DMS53 (cell line): ENCODE measurements at places on chromosomes 13 and 19.

GRCh38 chr13:34647379-34648150 is 294.5 kb upstream of the NBEA start:
- DNase-seq, result peak; percentile 40

- DNase-seq, result peak; percentile 80
These were observed 9.1 kb downstream of the ZNF653 start for GRCh38 chr19:11496391-11497163.

DNA sequence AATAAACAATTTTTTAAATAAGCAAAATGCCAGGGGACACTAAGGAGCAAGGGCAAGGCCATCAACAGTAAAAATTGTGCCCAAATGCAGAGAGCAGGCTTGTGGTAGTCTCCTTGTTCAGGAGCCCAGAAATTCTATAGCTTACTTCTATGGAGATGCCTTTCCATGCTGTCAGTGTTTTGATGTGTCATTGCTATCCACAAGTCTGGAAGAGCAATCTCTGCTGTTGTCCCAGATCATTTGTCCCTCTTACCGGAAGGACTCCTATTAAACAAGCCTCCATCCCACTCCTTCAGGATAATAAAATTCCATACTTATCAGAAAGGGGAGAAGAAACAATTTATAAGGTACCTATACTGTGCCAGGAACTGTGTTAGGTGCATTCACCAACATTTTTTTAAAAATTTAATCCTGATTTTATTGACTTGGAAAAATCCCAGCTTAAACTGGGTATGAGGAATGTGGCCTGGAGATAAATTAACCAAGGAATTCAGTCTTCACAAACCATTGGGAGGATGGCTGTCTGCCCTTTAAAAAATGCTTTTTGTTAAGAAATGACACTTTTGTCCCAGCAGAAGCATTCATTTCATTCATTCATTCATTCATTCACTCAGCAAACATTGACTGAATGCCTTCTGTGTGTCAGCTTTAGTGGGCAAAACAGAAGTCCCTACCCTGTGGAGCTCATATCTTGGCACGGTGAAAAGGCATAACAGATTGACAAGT is 26.8 kb upstream of the CYSLTR2 start:
- no peak for DNase-seq

- no peak for DNase-seq
These were observed 194.5 kb downstream of the VWA8 start for GRCh38 chr13:41766439-41766838.

GRCh38 chr13:29702912-29703351 is 107.4 kb upstream of the SLC7A1 start:
- no peak for DNase-seq

DNA sequence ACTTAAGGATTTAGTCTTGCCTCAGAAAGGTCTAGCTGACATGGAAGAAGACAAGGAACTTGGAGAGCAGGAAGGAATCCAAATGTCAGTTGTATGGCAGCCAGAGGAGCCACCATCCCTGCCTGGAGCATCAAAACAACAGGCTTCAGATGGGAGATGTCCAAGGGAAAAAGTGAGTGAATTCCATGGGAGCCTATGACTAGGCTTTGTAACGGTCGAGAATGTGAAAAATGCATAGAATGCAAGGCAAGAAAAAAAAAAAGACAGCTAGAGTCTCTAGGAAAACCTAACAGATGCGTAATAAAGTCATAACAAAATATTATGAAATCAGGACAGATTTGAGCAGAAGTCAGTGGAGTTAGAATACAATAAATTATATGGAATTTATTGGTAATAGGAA is 183.7 kb upstream of the LSM14A start:
- DNase-seq, result no peak

- no peak for DNase-seq
These were observed 4.5 kb downstream of the TEX26 start for GRCh38 chr13:30936971-30937370.

DNA sequence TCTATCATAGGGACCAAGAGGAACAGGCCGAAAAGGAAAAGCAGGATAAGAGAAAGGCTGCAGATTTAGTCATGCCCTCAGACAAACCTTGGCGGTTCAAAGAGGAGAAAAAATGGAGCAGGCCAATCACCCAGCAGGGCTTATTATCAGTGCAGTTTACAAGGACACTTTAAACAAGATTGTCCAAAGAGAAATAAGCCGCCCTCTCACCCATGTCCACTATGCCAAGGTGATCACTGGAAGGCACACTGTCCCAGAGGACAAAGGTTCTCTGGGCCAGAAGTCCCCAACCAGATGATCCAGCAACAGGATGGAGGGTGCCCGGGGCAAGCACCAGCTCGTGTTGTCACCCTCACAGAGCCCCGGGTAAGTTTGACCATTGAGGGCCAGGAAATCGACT is 8.3 kb upstream of the REX1BD start:
- DNase-seq, result no peak

DNA sequence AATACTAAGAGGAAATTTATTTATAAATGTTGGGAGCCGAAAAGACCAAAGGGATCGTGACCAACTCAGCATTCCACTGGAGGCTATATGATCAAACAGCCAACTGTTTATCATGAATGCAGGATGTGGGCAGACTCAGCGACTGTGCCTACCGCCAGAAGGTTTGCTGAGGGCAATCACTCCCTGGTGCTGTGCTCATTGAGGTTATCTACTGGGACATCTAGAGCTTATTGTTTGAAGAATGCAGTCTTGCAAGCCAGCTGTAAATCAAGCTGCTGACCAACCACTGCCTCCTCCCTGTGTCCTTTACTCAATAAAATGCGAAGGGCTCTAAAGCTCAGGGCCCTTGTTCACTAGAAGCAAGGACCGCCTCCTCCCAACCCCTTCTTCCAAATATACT is 8.5 kb upstream of the XPO4 start:
- DNase-seq, result no peak

GRCh38 chr13:62684359-62684758 is 1268.7 kb upstream of the PCDH20 start:
- peak; percentile 8 for DNase-seq

DNA sequence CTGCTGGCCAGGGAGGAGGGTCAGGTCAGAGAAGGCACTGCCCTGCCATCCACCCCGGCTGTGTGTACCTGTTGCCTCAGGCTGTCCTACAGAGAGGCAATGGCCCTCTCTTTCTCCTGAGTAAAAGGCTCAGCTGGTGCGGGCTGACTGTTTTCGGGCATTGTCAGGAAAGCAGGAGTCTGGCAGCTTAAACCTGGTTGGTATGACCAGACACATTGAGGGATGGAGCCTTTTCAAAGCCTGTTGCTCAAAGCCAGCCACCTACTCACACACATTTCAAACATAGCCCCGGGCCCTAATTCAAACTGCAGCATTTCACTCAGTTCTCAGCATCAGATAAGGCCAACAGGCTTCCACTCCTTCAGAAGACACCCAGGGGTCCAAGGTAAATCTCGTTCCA is 61.8 kb upstream of the PDX1 start:
- no peak for DNase-seq

GRCh38 chr13:92173254-92173653 is 774.8 kb downstream of the GPC5 start:
- DNase-seq, result no peak

- no peak for DNase-seq
These were observed 7.1 kb downstream of the COMMD6 start for GRCh38 chr13:75530549-75530961.

DNA sequence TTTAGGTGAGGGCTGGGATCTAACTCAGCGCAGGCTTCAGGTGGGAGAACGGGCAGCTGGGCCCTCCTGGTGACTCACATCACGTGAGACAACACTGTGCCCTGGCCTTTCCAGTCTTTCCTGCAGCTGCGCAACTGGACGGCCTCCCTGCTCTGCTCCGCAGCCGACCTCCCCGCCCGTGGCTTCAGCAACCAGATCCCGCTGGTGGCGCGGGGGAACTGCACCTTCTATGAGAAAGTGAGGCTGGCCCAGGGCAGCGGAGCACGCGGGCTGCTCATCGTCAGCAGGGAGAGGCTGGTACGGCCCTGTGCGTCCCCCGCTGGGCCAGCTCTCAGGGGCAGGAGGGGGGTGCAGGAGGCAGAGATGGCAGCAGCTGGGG is 8.8 kb downstream of the SPPL2B start:
- DNase-seq, result peak; percentile 89

- DNase-seq, result no peak
These were observed 1730.2 kb downstream of the OLFM4 start for GRCh38 chr13:54758795-54759194.

DNA sequence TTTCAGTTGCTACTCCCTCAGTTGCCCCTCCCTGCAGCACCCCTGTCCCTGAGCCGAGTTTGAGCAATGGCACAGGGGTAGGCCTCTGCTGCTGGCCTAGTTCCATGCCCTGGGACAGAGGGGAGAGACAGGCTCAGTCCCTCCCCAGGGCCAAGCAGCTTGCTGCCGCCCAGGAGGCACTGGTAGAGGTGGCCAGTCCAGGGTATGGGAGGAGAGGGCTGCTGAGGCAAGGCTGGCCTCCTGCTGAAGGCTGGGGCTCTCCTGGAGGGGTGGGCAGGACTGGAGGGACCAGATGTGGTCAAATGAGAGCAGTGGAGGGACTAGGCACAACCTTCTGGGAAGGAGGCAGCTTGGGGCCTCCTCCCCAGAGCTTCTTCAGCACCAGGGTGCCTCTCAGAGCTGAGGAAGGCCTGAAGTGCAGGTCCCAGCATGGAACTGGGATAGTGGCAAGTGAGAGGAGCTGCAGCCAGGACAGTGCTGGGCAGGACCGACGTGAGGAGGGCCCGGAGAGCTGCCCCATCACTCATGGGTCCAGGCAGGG is 29.8 kb upstream of the VSTM2B start:
- no peak for DNase-seq
